ENCODE measurements at places on chromosomes 11 and 22.

DNA sequence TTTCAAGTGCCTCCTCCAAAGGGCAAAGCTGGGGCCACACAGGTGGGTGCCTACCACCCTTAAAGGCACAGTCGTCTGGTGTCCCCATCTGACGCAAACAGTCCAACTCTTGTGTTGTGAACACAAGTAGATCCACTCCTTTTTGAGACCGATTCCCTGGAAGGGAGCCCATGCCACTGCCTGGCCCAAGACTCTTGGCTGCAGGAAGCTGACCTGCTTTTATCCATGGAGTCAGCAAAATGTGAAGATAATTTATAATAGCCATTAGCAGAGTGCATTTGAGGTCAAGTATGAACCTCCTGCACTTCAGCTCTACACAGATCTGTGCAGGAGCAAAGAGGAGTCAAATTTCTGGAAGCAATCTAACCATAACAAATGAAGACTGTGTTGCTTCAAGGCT, 68.5 kb downstream of the ADM start:
- no peak for DNase-seq

- no peak for DNase-seq
Observed at GRCh38 chr11:65479184-65480145, 19.4 kb upstream of the MALAT1 start.

DNA sequence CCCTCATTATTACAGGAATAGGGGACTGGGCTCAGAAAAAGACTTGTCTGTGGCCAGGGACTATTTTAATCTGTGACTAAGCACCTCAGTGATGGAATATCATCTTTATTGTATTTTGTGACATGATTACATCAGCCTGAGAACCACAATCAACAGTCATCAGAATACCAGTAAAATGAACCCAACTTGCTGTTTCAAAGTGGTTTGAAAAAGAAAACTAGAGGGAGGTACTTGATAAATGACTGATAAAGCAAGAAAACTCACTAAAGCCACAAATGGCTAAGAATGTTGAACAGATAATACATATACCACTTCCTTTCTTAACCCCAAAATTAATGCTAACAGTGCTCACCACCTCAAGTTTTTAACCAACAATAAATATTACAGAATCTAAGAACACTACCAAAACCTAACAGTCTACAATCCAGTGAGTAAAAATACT, 155.7 kb downstream of the ATG16L2 start:
- no peak for DNase-seq

GRCh38 chr11:84673753-84674152, 953.4 kb downstream of the DLG2 start:
- DNase-seq, result no peak

DNA sequence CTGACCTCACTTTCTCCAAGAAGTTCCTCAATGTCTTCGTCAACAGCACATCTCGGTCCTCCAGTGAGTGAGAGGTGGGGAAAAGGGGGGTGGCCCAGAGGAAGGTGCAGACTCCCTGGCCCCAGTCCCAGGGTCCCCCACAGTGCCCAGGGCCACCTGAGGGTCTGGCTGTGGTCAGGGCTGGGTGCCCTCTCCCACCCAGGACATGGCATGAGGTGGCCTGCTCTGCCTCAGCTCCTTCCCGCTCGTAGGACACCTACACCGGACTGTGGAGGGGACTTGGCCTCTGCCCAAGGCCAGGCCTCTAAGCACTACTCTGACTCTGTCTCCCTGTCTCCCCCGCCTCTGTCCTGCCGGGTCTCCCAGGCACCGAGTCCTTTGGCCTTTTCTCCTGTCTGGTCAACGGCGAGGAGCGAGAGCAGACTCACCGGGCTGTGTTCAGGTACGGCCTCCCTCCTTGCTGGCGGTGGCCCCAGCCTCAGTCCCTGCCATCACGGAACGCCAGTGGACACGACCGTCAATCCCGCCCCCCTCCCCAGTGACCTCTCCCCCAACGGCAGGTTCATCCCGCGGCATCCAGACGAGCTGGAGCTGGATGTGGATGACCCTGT, 4.5 kb downstream of the MAPK8IP2 start:
- DNase-seq, result no peak

DNA sequence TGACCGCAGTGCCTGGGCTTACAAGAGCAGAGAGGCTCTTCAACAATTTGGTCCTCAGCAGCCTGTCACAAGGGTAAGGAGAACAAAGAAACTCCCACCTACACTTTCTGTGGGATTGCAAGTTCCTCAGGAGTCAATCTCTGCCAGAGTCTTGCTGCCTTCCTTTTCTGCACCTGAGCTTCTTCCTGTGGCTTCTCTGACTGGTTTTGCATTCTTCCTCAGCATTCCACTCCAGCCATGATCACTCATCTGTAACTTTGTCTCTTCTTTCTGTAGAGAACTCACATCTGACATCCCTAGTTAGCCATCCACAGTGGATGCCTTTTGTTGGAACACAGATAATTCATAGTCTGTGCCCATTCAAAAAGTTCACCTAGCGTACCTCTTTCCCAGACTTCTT, 14.2 kb upstream of the OR6A2 start:
- no peak for DNase-seq

- no peak for DNase-seq
Observed at GRCh38 chr11:69643646-69644045, 2.7 kb downstream of the CCND1 start.

- no peak for DNase-seq
Observed at GRCh38 chr22:49509016-49509415, 318.7 kb downstream of the BRD1 start.

GRCh38 chr11:65316227-65317024, 1.8 kb downstream of the CDC42EP2 start:
- no peak for DNase-seq

DNA sequence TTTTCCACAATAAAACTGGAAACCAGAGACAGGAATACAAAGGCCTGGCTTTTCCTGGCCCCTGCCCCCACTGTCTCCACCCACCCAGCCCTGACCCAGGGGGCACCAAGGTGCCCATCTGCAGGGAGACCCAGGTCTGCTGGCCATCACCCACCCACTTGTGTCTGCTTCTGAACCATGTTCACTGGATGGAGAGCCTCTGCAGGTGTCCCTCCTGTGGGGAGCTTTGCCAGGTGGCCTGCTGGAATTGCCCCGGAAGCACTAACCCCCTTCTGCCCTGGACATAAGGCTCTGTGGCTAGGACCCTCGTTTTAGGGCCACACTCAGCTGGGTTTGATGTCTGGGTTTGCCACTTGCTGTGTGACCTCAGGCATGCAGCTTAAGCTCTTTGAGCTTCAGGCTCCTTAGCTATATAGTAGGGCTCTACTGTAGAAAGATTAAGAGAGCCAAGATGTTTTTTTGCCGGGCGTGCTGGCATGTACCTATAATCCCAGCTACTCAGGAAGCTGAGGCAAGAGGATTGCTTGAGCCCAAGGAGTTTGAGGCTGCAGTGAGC, 3.9 kb downstream of the SCARF2 start:
- no peak for DNase-seq

- no peak for DNase-seq
Observed at GRCh38 chr11:85947431-85948272, 92.5 kb downstream of the CCDC83 start.

DNA sequence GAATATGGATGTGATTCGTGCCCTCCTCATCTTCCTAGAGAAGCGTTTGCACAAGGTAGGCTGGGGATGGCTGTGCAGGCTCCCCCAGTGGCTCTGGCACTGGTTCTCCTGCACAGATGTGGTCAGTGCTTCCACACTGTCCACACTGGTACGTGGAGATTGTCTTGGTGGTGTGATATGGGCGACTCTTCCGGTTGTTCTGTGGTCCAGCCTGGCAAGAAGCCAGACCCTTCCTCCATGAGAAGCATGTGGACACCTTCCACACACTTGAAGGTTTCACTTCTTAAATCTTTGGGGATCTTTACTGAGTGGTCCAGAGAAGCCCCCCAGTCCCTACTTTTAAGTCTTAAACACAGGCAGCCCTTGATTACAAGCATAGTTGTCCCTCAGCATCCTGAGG, 3.8 kb downstream of the RIC8A start:
- DNase-seq, result no peak

- no peak for DNase-seq
Observed at GRCh38 chr22:50084614-50085021, 608 bp downstream of the MLC1 start.

DNA sequence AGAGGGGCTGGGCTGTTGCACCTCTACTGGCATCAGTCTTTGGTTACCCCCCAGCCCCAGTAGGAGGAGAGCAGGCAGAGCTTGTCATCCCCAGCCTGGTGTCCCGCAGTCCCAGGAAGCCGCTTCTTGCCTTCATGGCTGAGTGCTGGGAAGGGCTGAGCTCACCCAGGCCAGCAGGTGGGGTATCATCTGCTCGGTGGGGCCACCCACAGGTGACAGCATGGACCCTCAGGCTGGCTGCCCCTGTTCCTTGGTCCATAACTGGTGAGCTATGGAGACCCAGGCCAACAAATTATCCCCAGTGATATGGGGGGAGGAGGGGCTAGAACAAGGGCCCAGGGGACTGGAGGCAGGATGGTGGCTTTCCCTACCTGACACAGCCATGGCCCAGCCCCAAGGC, 6.5 kb upstream of the RHOD start:
- no peak for DNase-seq

- no peak for DNase-seq
Observed at GRCh38 chr11:3925513-3925912, 70.0 kb downstream of the STIM1 start.

- DNase-seq, result no peak
Observed at GRCh38 chr11:16997624-16998023, 16.6 kb downstream of the PLEKHA7 start.

GRCh38 chr11:10581481-10582019, 13.1 kb upstream of the LYVE1 start:
- DNase-seq, result no peak

- DNase-seq, result no peak
Observed at GRCh38 chr11:46493791-46494190, 100.0 kb downstream of the AMBRA1 start.

DNA sequence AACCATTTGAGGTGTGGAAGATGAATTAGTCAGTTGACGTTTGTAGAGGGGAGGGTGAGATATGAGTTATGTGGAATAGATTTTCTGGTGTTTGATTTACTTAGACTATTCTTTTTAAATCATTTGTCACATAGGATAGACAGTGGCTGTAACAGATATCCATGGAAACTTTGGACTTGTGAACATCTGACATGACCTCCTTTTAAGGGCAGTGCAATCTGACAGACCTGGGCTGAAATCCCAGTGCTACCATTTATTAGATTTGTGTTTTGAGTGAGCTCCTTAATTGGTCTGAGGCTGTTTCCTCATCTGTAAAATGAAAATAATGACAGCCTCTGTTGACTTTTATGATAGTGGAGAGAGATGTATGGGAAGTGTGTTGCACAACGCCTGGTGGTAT, 159.9 kb downstream of the TEAD1 start:
- no peak for DNase-seq

DNA sequence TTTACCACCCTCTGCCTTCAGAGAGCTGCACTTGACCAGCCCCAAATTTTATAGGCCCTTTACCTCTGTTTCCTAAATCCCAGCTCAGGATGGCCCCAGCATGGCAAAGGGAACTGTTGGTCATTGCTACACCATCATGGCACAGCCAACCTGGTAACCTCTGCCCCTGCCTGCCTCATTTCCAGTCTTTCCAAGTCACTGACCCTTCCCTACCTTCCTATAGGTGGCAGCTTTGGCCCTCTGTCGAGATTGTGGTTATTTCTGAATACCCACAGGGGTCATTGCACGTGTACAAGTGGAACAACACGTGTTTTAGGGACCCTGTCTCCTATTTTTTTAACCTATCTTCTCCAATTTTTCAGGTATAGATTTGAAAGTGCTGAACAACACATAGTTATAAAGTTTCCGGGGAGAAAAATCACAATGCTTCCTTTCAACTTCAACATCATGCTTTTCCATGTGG, 2.8 kb downstream of the GALNT18 start:
- DNase-seq, result no peak

DNA sequence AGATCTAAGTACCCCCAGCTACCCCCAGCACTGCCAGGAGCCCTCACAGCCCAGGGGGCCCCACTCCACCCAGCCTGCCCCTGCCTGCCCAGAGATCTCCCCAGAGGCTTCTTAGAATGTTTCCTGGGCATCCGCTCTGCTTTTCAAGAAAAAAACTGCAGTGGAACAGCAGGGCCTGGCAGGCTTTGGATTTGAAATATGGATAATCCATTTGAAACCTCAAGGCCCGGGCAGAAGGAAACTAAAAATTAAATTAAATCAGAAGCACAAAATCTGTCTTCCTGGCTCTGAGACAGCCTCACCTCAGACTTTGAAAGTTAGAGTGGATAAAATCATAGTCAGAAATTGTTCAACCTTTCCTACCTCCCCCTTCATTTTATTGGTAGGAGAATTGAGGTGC, 273.6 kb downstream of the OPCML start:
- no peak for DNase-seq

GRCh38 chr22:33666279-33666960, 253.9 kb downstream of the LARGE1 start:
- DNase-seq, result no peak

DNA sequence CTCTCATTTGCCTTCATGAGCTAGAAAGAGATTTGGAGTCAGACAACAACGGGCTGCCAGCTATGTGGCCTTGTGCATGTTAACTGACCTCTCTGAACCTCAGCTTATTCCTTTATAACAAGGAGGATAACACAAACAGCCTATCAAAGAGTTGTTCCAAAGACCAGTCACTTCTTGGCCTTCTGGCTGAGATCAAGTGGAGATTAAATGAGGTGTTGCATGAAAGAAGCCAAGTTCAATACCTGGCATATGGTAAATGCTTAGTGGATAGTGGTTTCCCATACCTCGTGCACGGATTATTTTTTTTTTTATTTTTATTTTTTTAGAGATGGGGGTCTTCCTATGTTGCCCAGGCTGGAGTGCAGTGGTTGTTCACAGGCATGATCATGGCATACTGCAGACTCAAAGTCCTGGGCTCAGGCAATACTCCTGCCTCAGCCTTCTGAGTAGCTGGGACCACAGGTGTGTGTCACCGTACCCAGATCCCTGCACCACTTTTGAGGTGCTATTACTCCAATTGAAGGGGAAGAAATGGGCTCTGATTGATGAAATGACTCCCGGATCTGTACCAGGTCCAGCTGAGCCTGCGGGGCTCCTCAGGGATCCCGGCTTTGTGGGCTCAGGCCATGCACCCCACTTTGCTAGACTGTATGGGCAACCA, 4.9 kb downstream of the LGALS1 start:
- no peak for DNase-seq

DNA sequence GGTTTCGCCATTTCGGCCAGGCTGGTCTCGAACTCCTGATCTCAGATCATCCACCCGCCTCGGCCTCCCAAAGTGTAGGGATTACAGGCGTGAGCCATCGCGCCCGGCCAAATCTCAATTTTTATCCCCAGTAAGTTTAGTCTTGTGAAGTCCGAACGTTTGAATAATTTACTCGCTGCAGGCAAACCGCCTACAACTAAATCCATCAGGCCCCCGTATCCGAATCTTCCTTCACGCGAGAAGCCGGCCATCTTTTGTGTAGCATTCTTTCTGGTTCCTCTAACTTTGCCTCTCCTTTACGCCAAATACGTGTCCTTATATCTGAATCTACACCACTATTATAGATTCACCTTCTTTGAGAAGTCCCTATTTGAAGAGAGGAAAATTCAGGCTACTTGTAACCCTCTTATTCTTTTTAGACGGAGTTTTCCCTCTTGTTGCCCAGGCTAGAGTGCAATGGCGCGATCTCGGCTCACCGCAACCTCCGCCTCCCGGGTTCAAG, 581 bp upstream of the EIF3L start:
- no peak for DNase-seq

Measured in activated CD4-positive, alpha-beta T cell treated with anti-CD3 and anti-CD28 coated beads for 4 hours (primary cell).